ENCODE measurements at places on chromosomes 3 and 15. TPM values are rescaled to one million over a fixed set of nuclear protein-coding genes. Genes with fewer than 3 reads are reported as not detected.

MIX23 gene
- total RNA-seq, result 23.5 TPM

CFAP100 gene
- total RNA-seq, result not detected

EIF4E3 gene
- total RNA-seq, result 61.5 TPM

GRCh38 chr3:48084929-48085328 is 68.7 kb upstream of the MAP4 start:
- DNase-seq, result no peak

DNA sequence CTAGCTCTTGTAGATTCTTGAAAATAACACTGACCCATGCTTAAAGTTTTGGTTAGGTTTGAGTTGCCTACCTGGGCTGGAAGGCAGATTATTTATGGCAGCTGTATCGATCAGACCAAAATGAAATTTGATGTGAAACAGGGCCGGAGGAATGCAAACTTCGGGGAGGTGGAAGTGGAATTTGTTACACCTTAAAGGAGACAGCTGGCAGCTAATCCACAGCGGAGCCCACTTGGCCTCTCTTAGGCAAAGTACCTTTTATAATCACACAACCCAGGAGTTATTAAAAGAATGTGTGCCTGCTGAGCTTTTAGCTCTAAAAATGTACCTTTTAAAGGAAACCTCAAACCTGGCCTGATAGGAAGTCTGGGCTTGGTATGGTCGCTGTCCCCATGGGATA is 250.9 kb upstream of the TPM1 start:
- no peak for DNase-seq

DNA sequence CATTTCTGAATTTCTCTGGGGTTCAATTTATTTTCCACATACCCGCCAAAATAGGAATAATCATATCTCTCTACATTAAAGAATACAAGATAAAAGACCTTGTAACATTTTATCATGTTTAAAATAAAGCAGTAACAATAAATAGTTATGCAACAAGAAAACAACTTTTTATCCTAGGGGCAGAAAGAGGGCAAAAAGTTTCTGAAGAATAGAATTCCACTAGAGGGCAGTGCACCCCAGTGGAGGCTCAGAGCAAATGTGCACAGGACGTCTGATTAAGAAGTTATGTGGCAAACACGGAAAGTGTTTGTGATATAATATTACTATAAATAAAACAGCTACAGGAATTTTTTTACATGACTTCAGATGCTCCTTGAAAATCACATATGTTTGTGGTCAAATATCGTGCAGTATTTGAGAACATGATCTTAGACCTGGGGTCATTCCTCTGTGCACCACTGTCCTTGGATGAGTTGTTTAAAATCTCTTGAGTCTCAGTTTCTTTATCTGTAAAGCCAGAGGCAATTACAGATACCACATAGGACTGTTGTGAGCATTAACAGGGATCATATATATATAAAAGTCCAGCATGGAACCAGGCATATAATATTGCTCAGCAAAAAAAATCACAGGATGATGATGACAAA is 13.2 kb upstream of the PIK3R4 start:
- peak; percentile 40 for DNase-seq

GRCh38 chr3:69032142-69032541 is 18.7 kb upstream of the EOGT start:
- DNase-seq, result no peak

DNA sequence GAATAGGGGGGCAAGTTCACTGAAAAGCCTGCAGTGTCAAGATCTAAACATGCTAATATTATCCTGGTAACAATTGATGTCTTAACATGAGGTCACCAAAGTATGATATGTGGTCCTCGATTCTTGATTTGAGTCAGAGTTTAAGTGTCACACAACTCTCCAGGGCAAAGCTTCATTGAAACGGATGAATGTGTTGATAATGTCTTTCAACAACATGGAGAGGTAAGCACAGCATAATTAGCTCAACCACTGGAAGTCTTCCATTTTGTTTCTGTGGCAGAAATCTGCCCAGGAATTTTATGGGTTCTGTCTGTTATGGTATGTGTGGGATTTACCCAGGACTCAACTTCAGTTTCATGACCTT is 591.5 kb downstream of the ZNF385D start:
- DNase-seq, result no peak

DNA sequence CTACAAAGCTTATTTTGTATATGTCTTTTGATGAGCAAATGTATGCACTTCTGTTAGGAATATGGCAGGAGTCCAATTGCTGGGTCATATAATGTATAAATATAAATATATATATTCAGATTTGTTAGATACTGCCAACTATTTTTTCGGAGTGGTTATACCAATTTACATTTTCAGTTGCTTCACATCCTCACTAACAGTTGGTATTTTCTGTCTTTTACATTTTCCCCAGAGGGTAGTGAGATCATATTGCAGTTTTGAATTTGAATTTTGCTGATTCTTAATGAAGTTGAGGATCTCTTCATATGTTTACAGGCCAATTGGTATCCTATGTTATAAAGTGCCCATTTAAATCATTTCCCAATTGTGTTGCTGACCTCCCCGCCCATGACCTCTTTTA is 139.0 kb upstream of the KCNMB2 start:
- DNase-seq, result no peak

DNA sequence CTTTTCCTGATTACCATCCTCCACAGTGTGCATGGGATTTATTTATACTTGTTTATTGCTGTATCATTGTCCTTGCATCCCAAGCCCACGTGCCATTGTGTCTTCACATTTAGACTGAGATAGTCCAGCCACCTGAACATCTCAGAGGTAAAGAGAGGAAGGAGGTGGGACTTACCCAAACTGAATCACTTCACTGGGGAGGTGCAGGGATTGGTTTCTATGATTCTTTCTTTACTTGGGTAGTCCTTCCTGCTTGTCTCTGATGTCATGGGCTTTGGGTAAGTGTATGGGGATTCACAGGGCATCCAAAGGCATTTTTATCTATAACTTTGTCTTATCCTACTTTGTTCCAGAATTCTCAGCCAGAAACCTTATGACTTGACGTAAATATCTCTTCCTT is 141.5 kb upstream of the UMPS start:
- DNase-seq, result no peak

GRCh38 chr3:125310623-125311081 is 64.5 kb downstream of the ZNF148 start:
- peak; percentile 10 for DNase-seq

- no peak for DNase-seq
Measured at GRCh38 chr3:27285668-27286067, 83.5 kb downstream of the NEK10 start.

GRCh38 chr3:103077910-103078309 is 643.1 kb downstream of the ZPLD1 start:
- no peak for DNase-seq
